Suprapubic skin (tissue), 4 donors: ENCODE measurements at places on chromosomes 4 and X. TPM values are rescaled to one million over a fixed set of nuclear protein-coding genes. Genes with fewer than 3 reads are reported as not detected.

DNA sequence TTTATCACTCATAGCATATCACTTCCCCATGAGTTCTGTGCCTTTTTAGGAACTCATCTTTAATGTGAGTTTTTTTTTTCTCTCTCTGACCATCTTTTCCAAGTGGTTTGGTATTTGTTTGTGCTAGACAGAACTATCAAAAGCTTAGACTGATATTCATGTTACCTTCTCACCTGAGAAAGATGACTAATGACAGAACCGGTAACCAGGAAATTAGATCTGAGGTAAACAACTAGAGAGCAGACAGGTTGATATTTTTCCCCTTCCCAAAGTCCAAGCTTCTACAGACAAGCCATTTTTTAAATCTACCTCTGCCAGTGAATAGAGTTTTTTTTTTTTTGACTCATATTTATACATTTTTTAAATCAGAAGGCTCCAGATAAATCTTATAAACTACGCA lies 17.0 kb upstream of the SRD5A3 start:
- DNase-seq: no peak
- no peak overlapping the region for H3K4me3 ChIP-seq
- no peaks in the 10 kb centered on the region for H3K36me3 ChIP-seq
- no peaks in the 10 kb centered on the region for H3K4me1 ChIP-seq

Gene ARX
- total RNA-seq: 0.15 TPM

GRCh38 chr4:99361268-99361898 lies 8.8 kb upstream of the ADH1C start:
- H3K27me3 ChIP-seq: no peaks in the 10 kb centered on the region
- no peak for DNase-seq
- H3K4me1 ChIP-seq: peaks cover 2% of the 10 kb centered on the region
- H3K4me3 ChIP-seq: no peak overlapping the region
- H3K36me3 ChIP-seq: no peaks in the 10 kb centered on the region

GRCh38 chr4:26086621-26087441 lies 172.8 kb downstream of the SMIM20 start:
- H3K27me3 ChIP-seq: peaks cover 9% of the 10 kb centered on the region
- H3K4me3 ChIP-seq: no peak overlapping the region
- peaks cover 39% of the 10 kb centered on the region for H3K4me1 ChIP-seq
- no peaks in the 10 kb centered on the region for H3K36me3 ChIP-seq
- DNase-seq: no peak

GRCh38 chr4:109156356-109156755 lies 146.1 kb downstream of the COL25A1 start:
- H3K4me3 ChIP-seq: no peak overlapping the region
- no peaks in the 10 kb centered on the region for H3K36me3 ChIP-seq

DNA sequence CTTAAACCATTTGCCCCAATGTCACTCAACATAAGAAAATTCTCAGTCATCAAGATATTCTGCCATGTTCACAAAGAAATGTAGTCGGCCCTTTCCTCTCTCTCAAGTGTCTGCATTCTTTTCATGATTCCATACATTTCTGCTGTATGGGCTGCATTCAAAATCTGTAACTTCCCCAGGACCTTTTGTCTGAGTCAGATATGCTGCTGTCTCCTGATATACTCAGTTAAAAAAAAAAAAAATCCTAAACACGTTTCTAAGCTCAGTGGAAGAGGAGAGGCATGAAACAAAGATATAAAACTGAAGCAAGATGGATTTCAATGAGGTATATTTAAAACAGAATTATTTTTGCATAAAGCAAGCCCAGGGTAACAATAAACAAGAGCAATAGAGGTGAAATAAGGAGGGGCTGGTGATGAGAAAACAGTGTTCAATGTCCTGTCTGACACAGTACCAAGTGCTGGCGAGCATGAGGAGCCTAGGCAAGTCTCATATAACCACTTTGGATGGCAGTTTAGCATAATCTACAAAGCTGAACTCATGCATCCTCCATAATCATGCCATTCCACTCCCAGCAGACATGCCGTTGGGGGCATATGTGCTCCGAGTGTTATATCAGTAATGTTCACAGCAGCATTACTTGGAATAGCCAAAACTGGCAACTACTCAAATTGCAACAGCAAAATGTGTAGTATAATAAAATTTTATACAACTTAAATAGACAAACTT lies 76.7 kb downstream of the MANBA start:
- H3K4me1 ChIP-seq: peaks cover 8% of the 10 kb centered on the region
- H3K27ac ChIP-seq: no peak overlapping the region
- no peaks in the 10 kb centered on the region for H3K27me3 ChIP-seq
- H3K4me3 ChIP-seq: no peak overlapping the region

- H3K4me3 ChIP-seq: no peak overlapping the region
- no peak overlapping the region for H3K27ac ChIP-seq
- no peaks in the 10 kb centered on the region for H3K27me3 ChIP-seq
- no peaks in the 10 kb centered on the region for H3K36me3 ChIP-seq
- DNase-seq: no peak
- no peaks in the 10 kb centered on the region for H3K4me1 ChIP-seq
Observed at GRCh38 chr4:5504486-5504885, 203.9 kb downstream of the EVC2 start.

Gene IQSEC2
- total RNA-seq: 42.1 TPM

DNA sequence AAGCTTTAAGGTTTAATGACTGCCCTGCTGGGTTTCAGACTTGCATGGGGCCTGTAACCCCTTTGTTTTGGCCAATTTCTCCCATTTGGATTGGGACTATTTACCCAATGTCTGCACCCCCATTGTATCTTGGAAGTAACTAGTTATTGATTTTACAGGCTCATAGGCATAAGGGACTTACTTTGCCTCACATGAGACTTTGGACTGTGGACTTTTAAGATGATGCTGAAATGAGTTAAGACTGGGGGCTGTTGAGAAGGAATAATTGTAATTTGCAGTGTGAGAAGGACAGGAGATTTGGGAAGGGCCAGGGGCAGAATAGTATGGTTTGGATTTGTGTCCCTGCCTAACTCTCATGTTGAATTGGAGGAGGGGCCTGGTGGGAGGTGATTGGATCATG lies 260.7 kb downstream of the SNCA start:
- no peaks in the 10 kb centered on the region for H3K4me1 ChIP-seq
- DNase-seq: no peak
- no peaks in the 10 kb centered on the region for H3K27me3 ChIP-seq
- no peak overlapping the region for H3K27ac ChIP-seq

DNA sequence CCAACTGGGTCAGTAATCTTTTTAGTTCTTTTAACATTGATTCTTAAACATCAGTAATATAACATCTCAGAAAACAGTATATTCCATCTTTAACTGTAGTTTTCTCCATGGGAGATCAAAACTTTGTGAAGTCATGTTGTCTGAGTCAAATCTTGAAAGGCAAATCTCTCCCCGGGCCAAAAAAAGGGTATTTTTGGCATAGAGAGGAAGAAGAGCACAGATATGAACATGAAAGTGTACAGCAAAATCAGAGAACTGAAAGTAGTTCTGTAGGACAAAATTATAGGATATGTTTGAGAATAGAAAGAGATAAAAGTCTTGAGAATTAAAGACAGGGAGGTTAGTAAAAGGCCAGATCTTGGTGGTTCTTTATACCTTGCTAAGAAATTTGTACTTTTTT lies 176.4 kb upstream of the GYPA start:
- H3K4me1 ChIP-seq: no peaks in the 10 kb centered on the region
- DNase-seq: no peak
- no peaks in the 10 kb centered on the region for H3K36me3 ChIP-seq
- H3K27ac ChIP-seq: no peak overlapping the region
- no peaks in the 10 kb centered on the region for H3K27me3 ChIP-seq

Gene TCP11X2
- not detected for total RNA-seq

Gene TMEM31
- not detected for total RNA-seq
